Naive B cell (primary cell): ENCODE measurements at places on chromosomes 7 and 10. TPM values are rescaled to one million over a fixed set of nuclear protein-coding genes. Genes with fewer than 3 reads are reported as not detected.

Gene ENTPD1
- 55.1 TPM for polyA plus RNA-seq

Gene AGAP5
- not detected for polyA plus RNA-seq

Gene PRKG1
- 0.21 TPM for polyA plus RNA-seq

Gene OR2A42
- not detected for polyA plus RNA-seq

Gene ABCC2
- 0.44 TPM for polyA plus RNA-seq
